ENCODE measurements at places on chromosomes 1 and 21. TPM values are rescaled to one million over a fixed set of nuclear protein-coding genes. Genes with fewer than 3 reads are reported as not detected.

The SIPA1L2 gene
- 120 TPM for total RNA-seq

The GJA8 gene
- not detected for total RNA-seq

The ANP32E gene
- total RNA-seq = 24.9 TPM

The TMEM269 gene
- not detected for total RNA-seq

The KPRP gene
- not detected for total RNA-seq

The USH2A gene
- total RNA-seq = 2.7 TPM

The PGLYRP3 gene
- not detected for total RNA-seq

The OPTC gene
- not detected for total RNA-seq

The TRIM58 gene
- total RNA-seq = 0.13 TPM

The C1orf226 gene
- total RNA-seq = 5.3 TPM

The LYPD8 gene
- total RNA-seq = not detected

The KCNE2 gene
- total RNA-seq = not detected
